HT1080 (cell line): ENCODE measurements at places on chromosomes 4 and X.

- no peak for DNase-seq
Measured at GRCh38 chrX:131778269-131779218, 234.7 kb downstream of the OR13H1 start.

DNA sequence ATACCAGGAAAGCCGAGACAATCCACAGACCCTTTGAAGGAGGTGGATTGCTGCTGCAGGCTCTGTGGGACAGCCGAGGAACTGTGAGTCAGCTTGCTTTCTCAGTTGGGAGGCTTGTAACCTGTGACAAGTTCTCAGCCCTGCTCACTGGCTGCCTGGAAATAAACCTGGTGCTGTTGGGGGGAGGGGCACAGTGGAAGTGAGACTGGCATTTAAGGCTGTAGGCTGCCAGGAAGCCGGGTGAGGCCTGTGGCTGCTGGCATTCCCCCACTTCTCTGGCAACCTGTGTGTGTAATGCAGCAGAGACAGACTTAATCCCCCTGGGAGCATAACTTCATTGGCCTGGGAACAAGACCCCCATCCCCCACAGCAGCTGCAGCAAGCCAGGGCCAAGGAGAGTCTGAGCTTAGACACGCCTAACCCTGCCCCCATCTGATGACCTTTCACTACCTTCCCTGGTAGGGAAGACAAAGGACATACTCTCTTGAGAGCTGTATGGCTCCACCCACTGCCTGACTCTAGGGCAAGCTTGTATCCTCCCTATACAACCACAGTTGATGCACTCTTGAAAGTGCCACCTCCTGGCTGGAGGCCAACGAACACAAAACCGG is 64.1 kb downstream of the ALPK1 start:
- DNase-seq, result peak; percentile 87

GRCh38 chr4:19298998-19299397 is 952.7 kb upstream of the SLIT2 start:
- no peak for DNase-seq

DNA sequence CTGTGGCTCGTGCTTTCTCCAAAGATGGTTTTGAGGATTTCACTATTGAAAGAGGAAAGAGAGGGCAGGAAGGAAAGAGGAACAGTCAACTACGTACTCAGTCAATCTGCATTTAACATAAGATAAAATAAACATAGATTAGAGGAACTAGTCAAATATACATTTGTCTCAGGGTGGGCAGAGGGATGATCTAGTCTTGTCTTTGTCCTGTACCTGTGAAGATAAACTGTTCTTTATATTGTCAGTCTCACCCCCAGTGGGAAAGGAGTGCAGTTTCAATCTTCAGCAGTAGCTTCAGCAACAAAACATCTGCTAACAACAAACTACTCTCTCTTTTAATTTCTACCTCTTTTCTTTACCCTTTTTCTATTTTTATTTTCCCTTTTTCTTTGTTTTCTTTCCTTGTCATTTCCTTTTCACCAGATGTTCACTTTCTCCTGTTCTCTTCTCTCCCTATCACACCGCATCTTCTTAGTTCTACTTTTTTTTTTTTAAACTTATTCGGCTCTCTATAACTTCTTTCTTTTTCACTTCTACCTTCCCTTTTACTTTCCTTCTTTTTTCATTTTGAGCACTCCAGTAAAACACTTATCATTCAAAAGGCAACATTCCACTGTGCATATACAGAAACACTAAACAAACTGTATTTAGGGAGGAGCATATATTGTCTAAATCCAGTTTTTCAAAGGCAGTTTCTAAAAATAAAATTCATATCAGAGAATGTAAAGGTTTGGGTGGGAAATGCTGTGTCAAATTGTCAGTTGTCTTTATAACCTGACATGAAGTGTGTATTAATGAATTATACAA is 51.4 kb upstream of the GUCY1A1 start:
- no peak for DNase-seq

DNA sequence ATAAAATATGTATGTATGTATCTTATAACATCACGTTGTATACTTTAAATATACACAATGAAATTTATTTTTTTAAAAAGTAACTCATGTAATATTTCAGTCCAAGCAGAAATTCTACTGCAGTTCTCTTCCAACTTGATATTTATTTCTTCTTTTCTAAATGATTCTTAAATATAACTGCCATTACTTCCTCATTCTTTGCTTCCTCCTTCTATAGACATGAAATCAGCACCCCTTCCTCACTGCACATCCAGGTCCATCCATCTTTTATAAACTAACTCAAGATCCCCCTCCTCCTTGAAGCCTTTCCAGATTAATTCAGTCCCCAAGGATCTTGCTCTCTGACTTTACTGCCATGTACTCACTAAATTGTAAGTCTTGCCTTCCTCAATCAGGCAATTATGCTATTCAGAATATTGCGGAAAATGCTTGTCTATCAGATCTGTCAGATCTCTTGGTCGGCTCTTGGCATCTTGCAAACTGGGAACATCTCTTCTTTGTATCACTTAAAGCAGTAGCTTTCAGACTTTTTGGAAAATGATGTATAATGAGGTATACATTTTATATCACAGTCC is 3.7 kb downstream of the GPRIN3 start:
- no peak for DNase-seq

DNA sequence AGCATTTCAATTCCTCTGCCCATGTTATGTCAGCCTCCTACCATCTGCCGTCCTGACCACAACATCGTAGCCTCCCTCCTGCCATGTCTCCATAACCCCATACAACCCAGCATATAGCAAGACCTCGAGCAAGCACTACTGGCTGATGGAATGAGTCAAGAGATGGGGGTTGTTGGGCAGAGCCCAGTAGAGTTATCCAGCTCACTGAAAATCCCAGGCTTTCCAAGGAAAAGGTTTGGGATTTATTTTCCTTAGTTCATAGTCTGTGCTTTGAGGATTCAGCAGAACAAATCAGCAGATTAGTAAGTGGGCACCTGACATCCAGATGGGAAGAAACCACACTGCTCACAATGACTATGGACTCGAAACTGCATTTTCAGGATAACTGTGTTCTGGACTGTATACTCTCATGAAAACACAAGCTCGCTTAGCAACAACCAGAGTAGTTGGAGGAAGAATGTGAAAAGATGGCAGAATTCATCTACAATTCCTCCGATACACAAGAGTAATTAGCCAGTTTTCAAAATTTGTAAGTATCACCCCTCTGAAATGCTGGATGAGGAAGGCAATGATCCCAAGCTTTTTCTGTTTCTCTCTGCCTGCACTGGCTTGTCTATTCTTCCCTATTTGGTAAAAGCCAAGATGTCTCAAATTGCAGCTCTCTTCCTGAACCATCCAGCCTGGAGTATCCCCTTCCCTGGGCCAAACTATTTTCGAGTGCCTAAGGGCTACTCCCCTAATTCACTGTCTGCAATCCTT is 186.2 kb upstream of the TBL1X start:
- DNase-seq, result no peak
